ENCODE measurements at places on chromosomes 5 and 9.

- DNase-seq, result no peak
Observed at GRCh38 chr5:95821110-95822021, 1.2 kb downstream of the GLRX start.

DNA sequence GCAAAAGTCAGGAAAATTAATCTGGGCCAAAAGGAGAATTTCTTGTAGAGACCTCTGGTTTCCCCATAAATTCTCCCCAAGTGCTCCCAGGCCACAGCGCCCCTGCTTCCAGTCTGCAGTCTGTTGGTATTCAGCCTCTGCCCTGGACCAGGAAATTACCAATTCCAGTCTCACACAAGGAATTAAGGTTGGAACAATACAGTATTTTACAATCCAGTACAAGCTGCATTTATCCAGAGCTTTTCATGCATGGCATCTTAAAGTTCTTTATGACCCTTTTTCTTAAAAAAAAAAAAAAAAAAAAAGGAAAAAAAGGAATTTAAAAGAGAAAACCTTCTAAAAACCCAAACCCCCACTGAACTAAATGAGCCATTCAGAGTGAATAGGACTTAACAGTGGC lies 139.6 kb upstream of the RANBP3L start:
- DNase-seq, result no peak

- no peak for DNase-seq
Observed at GRCh38 chr5:107329850-107330249, 340.9 kb downstream of the EFNA5 start.

- no peak for DNase-seq
Observed at GRCh38 chr9:129586685-129587084, 34.2 kb downstream of the C9orf50 start.

DNA sequence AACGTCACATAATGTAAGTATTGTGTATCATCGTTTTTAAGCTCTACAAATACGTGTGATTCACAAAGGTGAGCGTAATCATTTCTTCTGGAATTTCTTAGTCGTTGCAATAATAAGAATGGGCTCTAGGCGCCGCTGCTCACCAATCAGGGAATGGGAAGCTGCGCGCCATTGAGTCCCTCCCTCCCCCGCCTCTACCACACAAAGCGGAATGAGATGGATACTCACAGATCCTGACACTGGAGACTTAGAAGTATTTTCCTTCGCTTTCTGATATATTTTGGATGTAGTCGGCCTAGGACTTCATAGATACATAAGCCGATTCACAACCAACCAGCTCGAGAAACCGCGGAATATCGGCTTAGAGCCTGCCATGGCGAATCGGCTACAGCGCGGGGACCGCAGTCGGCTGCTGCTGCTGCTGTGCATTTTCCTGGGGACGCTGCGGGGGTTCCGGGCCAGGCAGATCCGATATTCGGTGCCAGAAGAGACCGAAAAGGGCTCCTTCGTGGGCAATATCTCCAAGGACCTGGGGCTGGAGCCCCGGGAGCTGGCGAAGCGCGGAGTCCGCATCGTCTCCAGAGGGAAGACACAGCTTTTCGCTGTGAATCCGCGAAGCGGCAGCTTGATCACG lies at the start of gene PCDHGA11:
PCDHGA11 (plus strand) TSS at position 197 of the 634 bp plus-strand sequence; CDS start at position 374, 177 bp downstream.
- peak; percentile 1 for DNase-seq

DNA sequence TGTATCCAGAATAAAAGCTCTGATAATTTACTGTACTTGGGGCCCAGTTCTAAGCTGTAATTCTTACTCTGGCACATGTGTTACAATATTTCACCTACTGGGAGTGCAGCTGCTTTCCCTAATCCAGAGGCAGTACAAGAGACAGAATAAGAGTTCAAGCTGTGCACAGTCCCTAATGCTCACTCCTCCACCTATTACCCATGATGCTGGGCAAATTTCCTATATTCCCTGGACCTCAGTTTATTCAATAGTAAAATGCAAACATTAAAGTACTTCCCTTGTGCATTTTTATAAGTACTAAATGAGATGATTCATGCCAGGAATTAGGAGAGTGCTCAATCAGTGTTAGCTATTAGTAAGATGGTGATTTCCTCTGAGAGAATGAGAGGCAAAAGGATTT lies 28.0 kb upstream of the TAF11L2 start:
- DNase-seq, result no peak

GRCh38 chr5:89106480-89106879 lies 223.5 kb upstream of the MEF2C start:
- no peak for DNase-seq

DNA sequence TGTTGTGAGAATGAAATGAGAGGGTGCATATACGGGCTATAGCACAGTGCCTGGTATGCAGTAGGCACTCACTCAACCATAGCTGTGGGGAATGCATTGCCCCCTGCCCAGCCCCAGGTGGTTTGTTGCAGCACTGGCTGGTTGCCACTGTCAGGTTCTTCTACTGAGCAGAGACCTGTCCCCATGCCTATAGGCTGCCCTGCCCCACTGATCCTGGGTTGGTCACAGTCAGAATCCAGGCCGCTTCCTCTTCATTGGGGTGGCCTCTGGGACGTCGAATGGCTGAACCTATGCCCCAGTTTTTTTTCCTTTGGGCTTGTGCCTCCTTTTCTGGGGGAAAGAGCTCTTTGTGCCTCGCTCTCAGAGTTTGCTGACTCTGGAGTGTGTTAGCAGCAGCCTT lies 74.6 kb downstream of the RGS3 start:
- DNase-seq, result no peak

DNA sequence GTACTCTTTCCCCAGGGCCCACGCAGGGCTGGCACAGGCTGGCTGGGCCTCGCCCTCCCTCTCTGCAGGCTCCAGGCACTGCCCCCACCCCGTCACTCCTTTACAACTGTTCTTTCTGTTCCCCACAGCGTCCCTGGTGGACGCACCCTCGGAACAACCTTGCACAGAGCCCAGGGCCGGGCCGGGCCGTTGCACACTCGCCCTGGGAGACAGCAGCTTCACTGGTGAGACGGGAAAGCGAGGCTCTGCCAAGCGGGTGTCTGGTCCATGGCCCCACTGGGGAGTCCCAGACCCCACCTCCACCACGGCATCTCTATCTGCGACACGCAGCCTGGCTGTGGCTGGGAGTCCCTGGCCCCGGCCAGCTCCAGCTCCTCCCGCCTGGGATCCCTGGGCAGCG lies 18.4 kb upstream of the QSOX2 start:
- no peak for DNase-seq

DNA sequence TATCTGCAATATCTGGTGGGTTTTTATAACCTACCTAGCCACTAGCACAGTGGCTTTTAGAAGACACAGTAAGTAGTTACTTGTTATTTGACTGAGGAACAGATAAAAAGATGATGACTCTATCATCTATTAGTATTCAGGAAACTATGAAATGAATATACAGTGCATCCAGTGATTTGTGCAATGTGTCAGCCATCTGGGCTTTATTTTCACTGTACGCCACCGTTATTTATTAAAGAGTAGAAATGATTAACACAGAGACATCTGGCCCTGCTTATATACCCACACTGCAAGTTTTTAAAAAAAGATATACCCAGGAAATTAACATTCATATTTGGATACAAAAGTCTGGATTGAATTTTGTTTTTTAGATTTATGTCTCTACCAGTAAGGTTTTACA lies 408.4 kb downstream of the PDE4D start:
- DNase-seq, result peak; percentile 56

DNA sequence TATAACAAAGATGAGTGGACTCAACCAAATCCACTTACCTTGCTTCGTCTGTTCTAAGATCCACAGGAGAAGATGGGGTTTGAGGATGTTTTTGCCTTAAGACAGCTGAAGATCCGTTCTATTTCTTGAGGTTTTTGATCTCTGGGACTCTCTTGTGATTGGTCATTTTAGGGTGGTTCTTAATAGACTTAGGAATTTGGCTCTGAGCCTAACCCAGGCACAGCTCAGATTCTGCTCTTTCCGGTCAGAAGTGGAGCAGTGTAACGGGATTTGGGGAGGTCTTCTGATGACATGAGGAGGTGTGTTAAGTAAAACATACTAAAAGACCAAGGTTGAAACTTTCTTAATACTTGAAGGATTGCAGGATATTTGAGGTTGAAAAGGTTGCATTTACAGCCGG lies 166.9 kb downstream of the DMRT2 start:
- DNase-seq, result no peak

DNA sequence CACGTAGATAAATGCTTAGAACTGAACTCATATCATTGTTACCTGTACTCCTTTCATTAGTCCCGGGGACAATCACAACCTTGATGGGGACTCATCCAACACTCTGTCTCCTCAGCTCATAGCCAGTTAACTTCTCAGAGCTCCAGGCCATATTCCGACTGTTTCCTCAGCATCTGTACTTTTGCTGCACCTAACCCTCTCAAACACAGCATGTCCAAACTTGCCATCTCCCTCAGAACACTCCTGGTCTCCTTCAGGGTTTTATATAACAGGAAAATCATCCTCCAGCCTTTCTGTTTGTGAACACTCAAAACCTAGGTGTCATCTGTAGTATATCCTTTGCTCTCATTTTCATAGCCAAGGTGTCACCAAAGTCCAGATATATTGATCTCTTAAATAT lies 150.5 kb downstream of the CDH6 start:
- no peak for DNase-seq

DNA sequence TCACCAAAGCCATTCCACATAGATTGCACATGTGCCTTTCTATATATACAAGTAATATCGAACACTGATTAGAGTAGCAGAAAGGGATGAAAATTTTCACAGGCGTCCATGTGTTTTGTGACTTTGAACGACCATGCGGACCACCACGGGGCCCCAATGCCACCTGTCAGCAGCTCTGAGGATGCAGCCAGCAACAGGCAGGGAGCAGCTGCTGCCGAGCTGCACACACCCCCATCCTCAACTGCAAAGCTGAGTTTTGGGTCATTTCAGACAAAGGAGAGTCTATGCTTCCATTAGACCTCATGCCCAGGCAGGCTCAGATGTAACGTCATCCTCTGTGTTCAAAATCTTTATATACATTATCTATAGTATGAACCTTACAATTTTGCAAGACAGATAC lies 503.8 kb downstream of the IRX1 start:
- DNase-seq, result no peak

GRCh38 chr5:142128675-142129208 lies 20.2 kb downstream of the NDFIP1 start:
- no peak for DNase-seq

- no peak for DNase-seq
Observed at GRCh38 chr5:134250949-134251348, 25.1 kb upstream of the PPP2CA start.
